ENCODE measurements at places on chromosomes 11 and 22.

GRCh38 chr22:36617694-36618522 lies 85.6 kb downstream of the CACNG2 start:
- DNase-seq: no peak

GRCh38 chr11:22477312-22477711 lies 139.1 kb downstream of the SLC17A6 start:
- DNase-seq: no peak

GRCh38 chr11:121368364-121369240 lies 76.0 kb downstream of the SC5D start:
- DNase-seq: no peak

- no peak for DNase-seq
These were observed 16.6 kb upstream of the MPPED1 start for GRCh38 chr22:43395086-43395695.
